Stimulated activated CD4-positive, alpha-beta T cell treated with anti-CD3 and anti-CD28 coated beads, Interleukin-15, amount 100 ng/mL, for 1 hour (primary cell): ENCODE measurements at places on chromosomes 3 and 15.

GRCh38 chr3:38623539-38623938 lies 25.9 kb downstream of the SCN5A start:
- DNase-seq: no peak

- DNase-seq: no peak
These were observed 876 bp upstream of the ZNF385D start for GRCh38 chr3:21751886-21752285.

GRCh38 chr3:41318520-41318919 lies 119.2 kb downstream of the CTNNB1 start:
- DNase-seq: no peak

DNA sequence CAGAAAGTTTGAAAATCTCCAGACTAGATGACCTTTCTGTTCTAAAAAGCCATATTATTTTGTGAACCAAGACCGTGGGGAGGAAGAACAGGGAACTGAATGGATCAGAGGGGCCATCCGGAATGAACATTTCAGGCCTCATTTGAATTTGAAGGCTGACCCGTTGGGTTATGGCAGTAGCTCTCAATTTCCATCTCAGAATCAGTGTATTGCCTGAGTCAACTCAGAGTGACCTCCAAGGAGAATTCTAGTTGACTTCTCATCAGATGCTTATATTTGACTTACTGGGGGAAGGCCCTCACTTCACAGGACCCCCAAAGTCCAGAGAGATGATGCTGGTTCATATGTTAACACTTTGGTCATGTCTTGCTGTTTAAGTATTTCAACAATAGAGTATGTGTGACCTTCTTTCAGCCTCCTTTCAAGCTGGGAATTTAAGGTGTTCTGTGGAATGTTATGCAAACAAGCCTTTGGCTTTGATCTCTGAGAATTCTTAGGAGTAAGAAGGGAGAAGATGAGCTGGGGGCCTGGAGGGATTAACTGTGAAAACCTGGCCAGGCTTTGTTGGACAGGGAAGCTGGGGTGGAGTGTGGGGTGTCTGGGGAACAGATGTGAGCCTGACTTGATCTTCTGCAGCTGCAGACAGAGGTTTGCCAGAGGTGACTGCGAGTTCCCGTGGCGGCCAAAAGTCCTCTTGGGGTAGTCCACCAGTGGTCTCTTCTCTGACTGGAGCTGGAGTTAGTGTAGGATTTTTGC lies 111.2 kb upstream of the RGMA start:
- no peak for DNase-seq

- DNase-seq: no peak
These were observed 499.6 kb upstream of the KCNMB2 start for GRCh38 chr3:178036451-178037144.

DNA sequence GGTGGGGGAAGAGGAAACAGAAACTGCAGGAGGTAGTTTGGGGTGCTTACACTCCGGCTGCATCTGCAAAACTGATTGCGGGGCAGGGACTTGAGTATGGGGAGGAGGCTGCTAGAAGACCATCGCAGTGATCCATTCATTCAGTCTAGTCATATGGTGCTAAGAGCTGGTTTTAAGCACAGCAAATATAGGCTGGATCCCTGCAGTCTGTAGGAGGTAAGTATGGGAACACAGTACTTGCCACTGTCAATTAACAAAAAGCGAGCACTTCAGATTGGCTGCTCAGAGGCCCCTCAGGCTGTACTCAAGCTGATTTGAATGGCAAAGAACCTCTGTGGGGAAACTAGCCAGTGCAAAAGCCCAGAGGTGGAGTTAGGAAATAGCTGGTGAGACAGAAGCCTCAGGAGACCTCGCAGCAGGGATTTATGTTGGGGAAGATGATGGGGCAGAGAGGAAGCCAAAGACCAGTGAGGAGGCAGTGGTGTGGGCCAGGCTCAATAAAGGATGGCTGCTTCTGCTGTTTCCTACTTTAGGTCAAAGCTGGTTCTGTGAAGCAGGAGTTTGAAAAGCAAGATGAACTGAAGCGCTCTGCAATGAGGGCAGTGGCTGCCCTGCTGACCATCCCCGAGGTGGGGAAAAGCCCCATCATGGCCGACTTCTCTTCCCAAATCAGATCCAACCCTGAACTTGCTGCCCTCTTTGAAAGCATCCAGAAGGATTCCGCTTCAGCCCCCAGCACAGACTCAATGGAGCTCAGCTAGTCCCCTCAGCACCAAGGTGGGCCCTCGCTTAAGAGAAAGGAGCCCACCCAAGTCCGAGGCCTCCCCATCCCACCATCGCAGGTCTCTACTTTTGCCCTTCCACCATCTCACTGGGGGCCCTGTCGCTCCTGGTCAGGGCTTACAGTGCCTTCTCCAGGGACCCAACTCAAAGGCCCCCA lies 7.9 kb downstream of the RPL32 start:
- DNase-seq: no peak

- DNase-seq: no peak
These were observed 268.7 kb downstream of the EDEM1 start for GRCh38 chr3:5456199-5456598.

GRCh38 chr15:52558196-52558595 lies 10.6 kb downstream of the ARPP19 start:
- DNase-seq: no peak

- DNase-seq: no peak
These were observed 57.9 kb upstream of the SELENOK start for GRCh38 chr3:53949541-53949940.

DNA sequence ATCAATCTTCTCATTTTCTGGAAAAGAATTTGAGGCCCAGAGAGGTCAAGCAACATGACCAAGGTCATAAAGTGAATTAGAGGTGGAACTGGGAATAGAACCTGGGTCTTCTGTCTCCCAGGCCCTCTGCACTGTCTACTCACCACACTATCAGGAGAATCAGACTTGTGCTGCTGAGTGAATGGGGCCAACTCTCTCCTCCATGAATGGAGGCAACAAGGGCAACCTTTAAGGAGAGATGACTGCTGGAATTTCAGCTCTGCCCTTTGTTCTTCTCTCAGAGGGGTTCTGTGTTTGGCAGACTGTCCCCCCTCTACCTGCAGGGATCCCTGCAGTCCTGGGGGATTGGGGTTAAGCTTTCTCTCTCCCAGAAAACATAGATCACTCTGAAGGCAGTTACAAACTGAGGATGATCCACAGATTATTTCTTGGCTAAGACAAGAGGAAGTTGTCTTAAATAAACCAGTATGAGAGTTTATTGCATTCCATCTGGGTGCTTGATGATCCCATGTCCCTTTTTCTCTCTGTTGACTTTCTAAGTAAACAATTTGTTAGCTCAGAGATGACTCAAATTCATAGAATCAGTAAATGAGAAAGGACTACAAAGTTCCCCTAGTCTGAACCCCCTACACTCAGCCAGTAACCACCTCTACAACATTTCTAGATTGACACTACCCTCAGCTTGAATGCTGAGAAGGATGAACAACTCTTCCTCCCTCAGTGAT lies 99.0 kb upstream of the LIPC start:
- no peak for DNase-seq

DNA sequence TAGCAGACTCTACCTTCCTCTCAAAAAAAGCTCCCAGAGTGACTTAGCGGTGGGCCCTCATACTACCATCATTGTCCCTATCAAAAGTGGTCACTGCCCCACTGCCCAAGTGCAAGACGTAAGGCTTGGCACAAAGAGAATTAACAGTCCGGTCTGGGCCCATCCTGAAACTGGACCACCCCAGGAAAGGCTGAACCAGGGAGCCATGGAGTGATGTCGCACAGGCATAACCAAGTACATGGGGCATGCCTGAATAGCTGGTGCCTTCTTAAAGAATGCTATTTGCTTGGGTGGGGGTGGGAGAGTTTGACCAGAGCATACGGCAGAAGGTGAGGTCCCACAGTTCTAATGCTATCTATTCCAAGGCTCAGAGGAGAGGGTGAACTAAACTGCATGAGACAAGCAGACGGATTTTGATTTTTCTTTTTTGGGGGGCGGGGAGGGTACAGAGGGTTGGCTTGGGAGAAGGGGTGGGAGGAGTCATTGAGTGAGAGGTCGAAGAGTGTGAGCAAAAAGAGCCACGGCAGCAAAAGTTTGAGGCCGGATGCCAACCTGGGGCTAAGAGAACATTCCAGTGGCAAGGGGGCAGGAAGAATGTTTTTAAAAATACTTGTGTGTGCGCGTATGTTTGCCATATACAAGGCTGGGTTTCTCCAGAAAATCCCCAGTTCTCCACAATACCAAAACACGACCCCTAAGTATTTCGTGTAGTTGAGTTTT lies 50.2 kb downstream of the FAM174B start:
- DNase-seq: no peak

DNA sequence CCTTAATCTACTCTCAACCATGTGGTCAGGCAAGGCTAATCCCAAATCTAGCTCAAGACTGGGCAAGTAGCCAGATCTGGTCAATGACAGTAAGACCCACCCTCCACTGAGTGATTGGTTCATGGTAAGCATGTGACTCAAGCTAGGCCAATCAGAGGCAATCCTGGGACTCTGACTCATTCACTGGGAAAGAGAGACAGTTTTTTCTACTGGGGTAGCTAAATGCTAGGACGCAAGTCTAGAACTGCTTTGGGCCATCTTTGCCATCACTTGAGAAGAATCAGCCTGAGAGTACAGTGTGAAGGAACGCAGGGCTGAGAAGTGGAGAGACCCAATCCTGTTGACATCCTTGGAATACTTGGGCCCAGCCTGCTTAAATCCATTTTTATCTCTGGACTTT lies 9.4 kb upstream of the RAD18 start:
- no peak for DNase-seq

- DNase-seq: no peak
These were observed 81.1 kb upstream of the PLSCR4 start for GRCh38 chr3:146331967-146332366.

GRCh38 chr3:146473726-146474125 lies 4.4 kb upstream of the PLSCR2 start:
- DNase-seq: no peak

- no peak for DNase-seq
These were observed 17.7 kb upstream of the LAMP3 start for GRCh38 chr3:183180110-183180783.

- no peak for DNase-seq
These were observed 54.3 kb downstream of the SLC30A4 start for GRCh38 chr15:45468294-45468693.

GRCh38 chr3:150105886-150106612 lies 135.4 kb upstream of the PFN2 start:
- DNase-seq: no peak

- no peak for DNase-seq
These were observed 85.7 kb downstream of the TBL1XR1 start for GRCh38 chr3:177111541-177111949.

- no peak for DNase-seq
These were observed 332.3 kb downstream of the SHQ1 start for GRCh38 chr3:72515941-72516340.

GRCh38 chr3:197880491-197881269 lies 69.3 kb upstream of the RPL35A start:
- no peak for DNase-seq

- no peak for DNase-seq
These were observed 9.9 kb downstream of the CEP152 start for GRCh38 chr15:48800811-48801455.

- DNase-seq: no peak
These were observed at the start of gene FAM81A for GRCh38 chr15:59437817-59438624. Gene FAM81A (plus strand): TSS chr15:59438186. CDS start chr15:59458627, 20,441 bp downstream.

- no peak for DNase-seq
These were observed 675.5 kb downstream of the FHIT start for GRCh38 chr3:60575718-60576272.

DNA sequence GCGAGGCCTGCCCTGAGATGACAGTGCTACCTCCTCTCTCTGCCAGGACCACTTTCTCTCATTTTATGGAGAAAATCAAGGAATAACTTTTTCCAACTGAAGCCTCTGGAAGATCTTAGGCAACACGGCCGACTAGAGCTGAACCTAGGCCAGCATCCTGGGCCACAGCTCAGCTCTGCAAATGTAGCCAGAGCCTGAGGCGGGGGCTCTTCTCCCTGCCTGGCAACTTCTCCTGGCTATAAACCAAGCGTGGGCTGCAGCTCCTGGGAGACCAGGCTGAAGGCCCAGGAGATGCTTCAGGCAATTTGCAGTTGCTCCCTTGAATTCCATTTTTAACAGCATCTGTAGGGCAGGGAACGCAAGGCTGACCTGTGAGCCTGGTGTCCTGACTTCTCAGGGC lies 74.9 kb downstream of the CEMIP start:
- DNase-seq: no peak

DNA sequence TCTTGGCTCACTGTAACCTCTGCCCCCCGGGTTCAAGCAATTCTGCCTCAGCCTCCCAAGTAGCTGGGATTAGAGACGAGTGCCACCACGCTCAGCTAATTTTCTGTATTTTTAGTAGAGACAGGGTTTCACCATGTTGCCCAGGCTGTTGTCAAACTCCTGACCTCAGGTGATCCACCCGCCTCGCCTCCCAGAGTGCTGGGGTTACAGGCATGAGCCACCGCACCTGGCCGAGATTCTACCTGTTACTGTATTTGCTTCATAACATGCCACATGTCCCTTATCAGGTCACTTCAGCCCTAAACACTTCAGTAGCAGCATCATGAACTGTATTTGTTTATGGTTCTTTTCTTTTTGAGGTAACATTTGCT lies 7.5 kb upstream of the LCTL start:
- DNase-seq: no peak

DNA sequence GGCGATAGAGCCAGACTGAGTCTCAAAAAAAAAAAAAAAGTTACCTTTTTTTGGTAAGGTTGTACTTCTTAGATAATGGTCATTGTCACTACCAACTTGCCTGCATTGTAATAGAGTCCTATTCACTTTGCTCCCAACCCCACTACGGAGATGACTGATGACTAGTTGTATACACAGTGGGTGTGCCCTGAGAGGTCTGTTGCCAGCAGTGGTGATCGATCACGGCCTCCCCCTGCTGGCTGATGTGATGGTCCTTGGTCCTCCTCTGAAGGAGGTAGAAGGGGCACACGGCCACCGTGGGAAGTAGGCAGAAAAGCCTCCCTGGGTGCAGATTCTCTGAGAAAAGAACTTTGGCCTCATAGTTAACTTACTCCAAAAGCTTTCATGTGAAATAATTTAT lies 10.7 kb downstream of the GCNT3 start:
- DNase-seq: no peak

- no peak for DNase-seq
These were observed 151.0 kb downstream of the ALDH1A2 start for GRCh38 chr15:57914350-57915055.

DNA sequence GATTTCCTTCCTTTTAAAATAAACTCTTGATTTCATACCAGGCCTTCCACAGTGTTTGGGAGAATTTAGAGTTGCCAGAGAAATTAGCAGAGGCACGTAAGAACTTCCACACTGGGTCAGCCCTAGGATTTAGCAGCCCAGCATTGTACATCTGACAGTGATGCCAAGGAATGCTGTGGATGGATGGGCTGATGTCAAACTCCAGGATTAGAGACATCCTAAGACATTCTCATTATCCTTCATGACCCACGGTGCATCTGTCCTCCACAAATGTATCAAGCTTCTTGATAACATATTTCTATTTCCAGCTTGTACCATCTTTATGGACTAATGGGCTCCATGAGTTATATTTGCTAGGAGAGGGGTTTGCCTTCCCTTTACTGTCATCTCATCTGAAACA lies 8.0 kb upstream of the TPM1 start:
- DNase-seq: no peak
